Left ventricle myocardium inferior (tissue), 1 donor: ENCODE measurements at places on chromosomes 2 and 18. TPM values are rescaled to one million over a fixed set of nuclear protein-coding genes. Genes with fewer than 3 reads are reported as not detected.

DNA sequence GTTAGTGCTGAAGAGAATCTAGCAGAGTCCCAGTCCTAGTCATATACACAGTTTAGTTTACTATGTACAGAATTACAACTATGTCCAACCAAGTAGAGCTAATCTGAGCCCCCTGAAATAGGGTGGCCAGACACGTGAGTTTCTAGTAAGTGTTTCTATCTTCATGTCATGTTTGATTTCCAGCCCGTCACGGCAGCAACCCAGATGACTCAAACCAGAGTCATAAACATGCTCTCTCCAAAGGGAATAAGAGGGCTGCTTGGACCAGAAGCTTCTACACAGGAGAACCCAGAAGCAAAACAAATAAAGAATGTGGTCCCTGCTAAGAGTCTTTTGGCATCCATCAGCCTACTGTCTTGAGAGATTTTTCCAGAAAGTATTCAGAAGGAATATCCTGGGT, 64.9 kb upstream of the WIPF1 start:
- H3K4me3 ChIP-seq = no peak overlapping the region
- H3K27ac ChIP-seq = no peak overlapping the region
- H3K36me3 ChIP-seq = peaks cover 4% of the 10 kb centered on the region
- H3K4me1 ChIP-seq = peaks cover 54% of the 10 kb centered on the region

C1QL2 gene
- total RNA-seq = not detected

PIEZO2 gene
- total RNA-seq = 0.33 TPM

DNA sequence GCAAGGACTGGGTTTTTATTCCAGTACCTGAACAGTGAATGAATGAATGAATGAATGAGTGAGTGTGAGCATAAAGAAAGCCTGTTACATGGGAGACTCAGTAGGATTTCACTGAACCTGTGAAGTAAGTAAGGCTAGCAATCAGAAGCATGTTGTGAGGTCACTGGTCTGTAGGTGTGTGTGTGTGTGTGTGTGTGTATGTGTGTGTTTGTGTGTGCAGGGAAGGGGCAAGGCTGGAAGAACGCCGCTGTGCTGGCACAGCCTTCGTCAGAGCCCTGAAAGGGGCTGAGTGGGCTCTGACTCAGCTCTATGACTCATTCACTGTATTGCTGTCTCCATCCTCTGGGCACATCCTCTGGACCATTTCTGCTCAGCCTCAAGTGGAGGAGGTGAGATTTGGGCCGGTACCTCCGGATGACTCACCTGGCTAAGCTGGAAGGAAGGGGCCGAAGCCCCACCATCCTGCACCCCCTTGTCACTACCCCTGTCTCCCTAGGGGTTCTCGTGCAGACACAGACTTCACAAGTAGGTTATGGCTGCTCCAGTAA, 51.4 kb upstream of the MRPL33 start:
- no peak for DNase-seq
- H3K4me3 ChIP-seq = no peak overlapping the region
- no peaks in the 10 kb centered on the region for H3K27me3 ChIP-seq
- no peaks in the 10 kb centered on the region for H3K36me3 ChIP-seq
- peak overlapping the region; percentile 76 for H3K27ac ChIP-seq
- peaks cover 63% of the 10 kb centered on the region for H3K4me1 ChIP-seq

GRCh38 chr2:239910851-239911640, 114.1 kb downstream of the NDUFA10 start:
- peak; percentile 42 for DNase-seq
- H3K27ac ChIP-seq = peak overlapping the region; percentile 31
- H3K4me1 ChIP-seq = peaks cover 15% of the 10 kb centered on the region
- H3K4me3 ChIP-seq = no peak overlapping the region
- H3K36me3 ChIP-seq = no peaks in the 10 kb centered on the region
